Stimulated activated CD4-positive, alpha-beta T cell treated with anti-CD3 and anti-CD28 coated beads, TNF-alpha, amount 100 ng/mL, for 24 hours (primary cell): ENCODE measurements at places on chromosomes 11 and 22.

DNA sequence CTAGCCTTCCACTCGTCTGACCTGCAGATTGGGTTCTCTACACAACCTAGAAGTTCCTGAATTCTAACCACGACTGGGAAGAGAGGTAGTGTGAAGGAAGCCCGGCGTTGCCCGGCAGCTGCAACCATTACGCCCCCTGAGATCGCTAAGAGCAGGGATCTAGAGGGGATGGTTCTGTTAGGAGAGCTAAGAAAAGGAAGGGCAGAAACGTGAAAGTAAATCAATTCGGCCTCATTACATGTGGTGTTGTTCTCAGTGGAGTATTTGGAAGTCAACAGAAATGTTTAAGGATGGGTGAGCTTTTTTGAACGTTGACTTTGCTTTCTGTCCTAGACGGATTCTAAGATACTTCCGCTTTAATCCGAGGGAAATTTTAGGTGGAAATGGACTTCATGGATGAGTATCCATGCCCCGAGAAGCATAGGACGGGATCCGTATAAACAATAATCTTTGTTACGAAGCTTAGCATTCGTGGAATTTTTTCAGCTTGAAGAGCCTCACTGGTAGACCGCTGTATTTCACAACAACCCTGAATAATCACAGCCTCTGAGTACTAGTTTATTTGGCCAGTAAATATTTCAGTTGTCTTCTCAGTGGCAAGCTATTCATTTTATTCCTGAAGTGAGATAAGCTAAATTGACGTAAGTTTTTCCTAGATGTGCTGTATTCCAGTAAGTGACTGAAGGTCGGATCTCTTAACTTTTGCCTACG, 629 bp downstream of the ATP5MG start:
- DNase-seq = no peak

DNA sequence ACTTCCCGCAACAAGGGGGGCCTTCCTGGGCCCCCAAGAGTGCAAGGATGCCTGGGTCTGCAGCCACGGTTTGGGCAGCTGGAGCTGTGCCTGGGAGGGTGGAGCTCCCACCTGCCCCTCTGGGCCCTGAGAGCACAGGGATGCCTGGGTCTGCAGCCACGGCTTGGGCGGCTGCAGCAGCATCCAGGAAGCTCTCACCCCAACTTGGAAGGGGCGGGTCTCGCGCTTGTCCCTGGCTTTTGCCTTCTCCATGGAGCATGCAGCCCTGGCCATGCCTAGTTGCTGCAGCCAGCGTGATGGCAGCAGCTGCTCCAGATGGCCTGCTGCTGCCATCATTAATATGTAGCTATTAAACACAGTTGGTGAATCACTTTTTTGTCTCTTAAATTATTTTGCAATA, 35.4 kb downstream of the NAGA start:
- DNase-seq = no peak

- no peak for DNase-seq
Observed at GRCh38 chr11:9693801-9694553, 30.1 kb downstream of the SWAP70 start.

- DNase-seq = peak; percentile 35
Observed at GRCh38 chr22:38298312-38299005, 18.8 kb downstream of the CSNK1E start.

DNA sequence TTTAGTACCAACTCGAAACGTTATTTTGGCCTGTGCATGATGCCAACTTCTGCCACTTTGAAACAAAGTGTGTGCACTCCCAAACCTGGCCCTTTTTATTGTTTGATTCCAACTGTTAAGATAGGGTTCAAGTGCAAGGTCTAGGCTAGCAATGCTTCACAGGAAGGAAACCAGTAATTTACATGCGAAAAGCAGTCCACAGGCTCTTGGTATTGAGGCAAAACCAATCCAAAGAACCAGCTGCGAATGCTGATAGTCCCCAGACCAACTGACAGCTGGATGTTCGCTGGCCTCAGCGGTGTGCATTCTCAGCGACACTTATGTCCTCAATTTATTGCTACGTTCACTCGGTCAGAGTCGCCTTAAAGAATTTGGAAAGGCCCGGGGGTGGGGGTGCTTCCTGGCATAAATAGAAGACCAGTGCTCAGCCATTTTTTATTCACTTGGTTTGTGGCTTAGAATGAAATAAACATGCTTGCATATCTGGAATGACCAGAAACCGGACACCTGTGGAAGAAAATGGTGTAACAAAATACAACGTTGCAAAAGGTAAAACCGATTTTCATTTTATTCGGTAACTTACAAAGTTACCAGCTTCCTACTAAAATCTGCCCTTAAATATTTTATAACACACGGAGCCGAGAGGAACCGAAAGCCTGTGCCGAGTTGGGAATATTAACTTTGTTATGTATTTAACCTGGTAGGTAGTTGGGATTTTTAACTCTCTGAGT, 1.6 kb downstream of the CPT1A start:
- no peak for DNase-seq

DNA sequence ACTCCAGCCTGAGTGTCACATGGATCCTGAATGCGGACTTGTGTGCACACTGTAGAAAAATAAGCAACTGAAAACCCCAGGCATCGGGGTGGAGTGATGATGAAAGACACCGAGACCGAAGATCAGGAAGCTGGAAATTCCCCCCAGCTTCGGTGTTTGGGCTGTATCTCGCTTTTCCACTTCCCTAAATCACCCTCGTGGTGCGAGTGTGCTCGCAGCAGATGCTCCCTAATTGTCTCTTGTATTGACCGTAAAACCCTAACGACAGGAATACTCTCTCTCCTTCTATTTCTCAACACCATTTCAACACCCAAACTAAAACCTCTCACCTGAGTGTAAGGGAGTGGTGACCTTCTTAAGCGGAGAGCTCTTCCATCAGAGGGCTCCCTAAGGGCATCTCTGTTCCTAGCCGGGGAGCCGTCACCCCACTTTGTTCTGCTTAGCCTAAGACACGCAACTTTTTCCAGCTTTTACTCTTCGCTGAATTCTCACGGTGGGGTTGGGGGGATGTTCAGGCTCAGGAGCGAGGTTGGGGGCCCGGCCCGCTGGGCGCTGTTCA, 635 bp upstream of the GRK3 start:
- no peak for DNase-seq

GRCh38 chr22:44884562-44884961, 125.2 kb downstream of the PHF21B start:
- DNase-seq = no peak

- no peak for DNase-seq
Observed at GRCh38 chr22:37147186-37147990, 2.3 kb downstream of the IL2RB start.

- DNase-seq = no peak
Observed at GRCh38 chr11:114073828-114074381, 14.4 kb downstream of the ZBTB16 start.

- no peak for DNase-seq
Observed at GRCh38 chr22:49622241-49623105, 205.2 kb downstream of the BRD1 start.

GRCh38 chr11:64501500-64502427, 89.3 kb upstream of the SLC22A12 start:
- no peak for DNase-seq

- DNase-seq = no peak
Observed at GRCh38 chr11:132821014-132821413, 711.3 kb downstream of the OPCML start.
